ENCODE measurements at places on chromosomes 4 and X.
A peak's percentile ranks its signal among the peaks of the same experiment; 100 is the strongest.

DNA sequence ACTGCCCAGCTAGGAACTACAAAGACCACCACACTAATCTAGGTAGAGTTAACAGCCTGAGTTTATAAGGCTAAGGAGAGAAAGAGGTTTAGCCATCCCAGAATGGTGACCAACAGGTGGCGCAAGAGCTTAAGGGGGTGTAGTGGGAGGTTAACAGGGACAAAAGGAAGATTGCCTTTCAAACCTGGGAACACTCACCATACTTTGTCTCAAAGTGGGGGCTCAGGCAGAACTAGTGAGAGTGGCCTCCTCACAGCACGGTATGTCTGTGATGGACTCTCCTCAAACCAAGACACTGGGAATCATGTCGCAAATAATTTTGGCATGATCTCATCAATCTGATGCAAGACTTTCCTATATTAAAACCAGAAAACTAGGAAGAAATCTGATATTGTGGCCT, 23.4 kb downstream of the CCNI start:
- DNase-seq = peak; percentile 34

DNA sequence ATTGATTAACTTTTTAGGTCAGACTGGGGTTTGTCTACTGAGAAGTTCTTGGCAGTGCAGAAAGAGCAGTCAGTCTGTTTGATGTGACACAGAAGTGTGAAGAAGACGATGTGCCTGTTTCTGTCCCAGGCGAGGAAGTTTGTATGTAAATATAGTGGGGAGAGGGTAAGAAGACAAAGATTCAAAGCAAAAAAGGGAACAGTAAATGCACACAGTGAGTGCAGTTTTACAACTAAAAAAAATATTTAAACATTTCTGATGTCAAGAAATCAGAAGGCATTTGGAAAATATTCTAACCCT, 264.9 kb downstream of the RAPGEF2 start:
- no peak for DNase-seq

- no peak for DNase-seq
These were observed 1539.0 kb upstream of the IGFBP7 start for GRCh38 chr4:58649226-58649625.

- DNase-seq = no peak
These were observed 4.0 kb downstream of the PPM1K start for GRCh38 chr4:88280228-88280795.

DNA sequence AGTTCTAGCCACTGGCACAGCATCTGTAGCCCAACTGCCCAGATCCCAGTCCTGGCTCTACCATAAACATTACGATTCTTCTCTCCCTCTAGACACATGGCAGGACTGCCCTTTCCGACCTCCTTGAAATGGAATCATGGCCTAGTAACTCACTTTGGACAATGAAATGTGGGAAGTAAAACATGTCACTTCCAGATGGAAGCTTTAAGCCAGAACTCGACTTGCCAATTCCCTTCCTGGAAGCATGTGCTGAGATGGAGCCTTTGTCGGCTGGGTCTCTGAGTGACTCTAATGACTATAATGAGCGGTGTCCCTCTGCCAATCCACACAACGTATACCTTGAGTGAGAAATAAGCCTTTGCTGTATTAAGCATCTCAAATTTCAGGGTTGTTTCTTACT, 34.7 kb downstream of the SH3RF1 start:
- no peak for DNase-seq

GRCh38 chr4:102342404-102343074, 2.7 kb downstream of the SLC39A8 start:
- no peak for DNase-seq

Data from stimulated activated naive CD8-positive, alpha-beta T cell treated with anti-CD3 and anti-CD28 coated beads, Interleukin-15, amount 100 ng/mL, for 72 hours (primary cell).